HL-60 (cell line): ENCODE measurements at places on chromosomes 7 and 10.

- no peak for DNase-seq
These were observed 187.1 kb downstream of the NPSR1 start for GRCh38 chr7:34844936-34845665.

DNA sequence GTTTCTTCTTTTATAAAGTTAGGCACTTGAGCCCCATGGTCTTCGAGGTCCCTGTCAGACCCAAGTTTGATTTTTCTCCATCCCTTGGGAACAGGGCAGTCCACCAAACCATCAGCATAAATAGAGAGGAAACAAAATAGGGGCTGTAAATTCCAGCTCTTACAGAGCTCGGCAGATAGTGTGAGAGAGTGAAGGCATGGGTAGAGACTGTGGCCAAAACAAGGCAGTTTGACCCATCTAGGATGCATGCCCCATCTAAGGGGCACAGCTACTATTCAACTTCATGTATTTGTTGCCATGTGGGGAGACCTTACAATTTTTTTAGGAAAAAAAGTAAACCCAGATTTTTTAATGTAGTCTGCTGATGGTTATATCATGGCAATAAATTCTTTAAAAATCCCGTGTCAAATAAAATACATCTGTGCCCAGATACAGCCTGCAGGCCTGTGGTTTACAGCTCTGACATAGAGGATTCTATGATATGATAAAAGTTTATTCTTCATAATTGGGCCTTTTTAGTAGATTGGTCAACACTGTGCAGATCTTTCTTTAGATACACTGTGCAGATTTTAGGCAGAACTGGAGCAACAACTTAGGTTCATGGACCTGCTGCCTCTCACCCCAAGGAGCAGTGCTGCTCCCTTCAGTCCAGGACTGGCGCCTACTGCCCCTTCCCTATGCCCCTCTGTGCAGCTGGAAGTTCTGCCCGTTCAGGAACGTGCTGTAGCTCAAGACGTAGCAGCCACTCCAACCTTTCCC lies 5.3 kb downstream of the PPP1R3C start:
- no peak for DNase-seq

- DNase-seq, result no peak
These were observed 16.5 kb downstream of the CREB3L2 start for GRCh38 chr7:137985253-137985896.

DNA sequence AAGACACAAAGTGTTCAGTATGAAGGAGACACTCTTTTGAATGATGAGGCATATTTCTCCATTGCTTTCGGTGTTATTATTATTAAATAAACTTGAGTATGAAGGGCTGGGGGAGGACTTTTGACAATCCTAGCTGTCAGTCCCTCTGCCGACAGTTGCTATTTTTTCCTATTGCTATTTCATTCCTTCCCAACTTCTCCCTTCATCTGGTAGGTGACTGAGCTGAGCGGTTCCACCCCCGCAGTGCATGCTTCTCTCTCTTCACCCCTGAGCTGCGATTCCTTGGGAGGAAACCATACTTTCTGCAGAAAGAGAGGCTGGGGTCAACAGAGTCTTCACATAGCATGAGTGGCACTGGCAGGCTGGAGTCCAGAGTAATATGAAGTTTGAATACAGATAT lies 261.2 kb upstream of the TAC1 start:
- no peak for DNase-seq

GRCh38 chr10:124243702-124244121 lies 150.3 kb upstream of the CHST15 start:
- DNase-seq, result no peak

DNA sequence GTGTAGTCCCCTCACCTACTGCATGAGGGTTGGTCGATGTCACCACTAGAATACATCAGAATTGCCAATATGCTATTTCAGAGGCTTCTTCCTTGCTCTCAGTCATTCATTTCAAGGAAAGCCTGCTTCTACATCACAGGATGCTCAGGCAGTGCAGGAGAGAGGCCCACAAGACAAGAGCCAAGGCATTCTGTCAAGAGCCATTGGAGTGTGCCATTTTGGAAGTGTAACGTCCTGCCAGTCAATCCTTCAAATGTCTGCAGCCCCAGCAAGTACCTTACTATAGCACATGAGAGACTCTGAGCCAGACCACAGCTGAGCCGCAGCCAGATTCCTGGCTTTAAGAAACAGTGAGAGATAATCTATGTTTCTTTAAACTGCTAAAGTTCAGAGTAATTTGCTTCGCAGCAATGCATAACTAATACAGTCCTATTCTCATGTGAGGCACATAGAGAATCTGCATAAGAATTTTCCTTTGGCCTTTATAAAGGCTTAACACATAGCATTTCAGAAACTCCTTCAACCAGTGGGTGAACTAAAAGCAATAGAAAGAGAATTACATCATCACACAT lies 166.5 kb upstream of the GNAI1 start:
- no peak for DNase-seq

- no peak for DNase-seq
These were observed 79.1 kb upstream of the PDCD4 start for GRCh38 chr10:110792476-110793125.

- no peak for DNase-seq
These were observed 7.1 kb downstream of the VIM start for GRCh38 chr10:17235136-17235535.

GRCh38 chr7:149125189-149125862 lies 798 bp downstream of the ZNF425 start:
- no peak for DNase-seq
